ENCODE measurements at places on chromosomes 12 and 14. TPM values are rescaled to one million over a fixed set of nuclear protein-coding genes. Genes with fewer than 3 reads are reported as not detected.

DNA sequence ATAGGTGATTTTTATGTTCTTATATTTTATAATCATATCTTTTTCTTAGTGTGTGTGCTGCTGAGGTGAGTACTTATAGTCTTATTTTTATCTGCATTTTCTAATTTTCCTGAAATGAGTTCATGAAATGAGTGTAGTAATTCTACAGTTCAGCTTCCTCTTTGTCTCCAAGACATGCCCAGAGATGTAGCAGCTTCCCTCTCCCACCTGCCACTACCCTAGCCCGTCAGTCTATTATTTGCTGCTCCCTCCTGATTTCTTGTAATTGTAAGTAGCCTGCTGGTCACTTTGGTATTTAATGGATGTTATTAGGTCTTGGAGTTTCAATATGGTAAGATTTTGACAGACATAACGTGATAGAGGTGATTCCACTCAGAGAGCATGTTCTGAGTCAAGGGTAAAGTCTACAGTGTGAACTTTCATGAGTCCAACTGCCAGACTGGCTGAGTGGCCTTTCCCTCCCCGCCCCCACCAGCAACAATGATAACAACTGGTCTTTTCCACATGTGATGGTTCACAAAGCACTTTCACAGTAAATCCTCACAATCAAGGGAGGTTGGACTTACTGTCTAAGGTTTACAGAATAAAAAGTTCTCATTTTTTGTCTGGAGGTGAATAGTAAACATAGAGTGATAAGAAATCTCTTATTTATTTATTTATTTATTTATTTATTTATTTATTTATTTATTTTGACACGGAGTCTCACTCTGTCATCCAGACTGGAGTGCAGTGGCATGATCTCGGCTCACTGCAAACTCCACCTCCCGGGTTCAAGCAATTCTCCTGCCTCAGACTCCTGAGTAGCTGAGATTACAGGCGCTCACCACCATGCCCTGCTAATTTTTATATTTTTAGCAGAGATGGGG lies 4.2 kb upstream of the RIPK3 start:
- no peak for DNase-seq

DNA sequence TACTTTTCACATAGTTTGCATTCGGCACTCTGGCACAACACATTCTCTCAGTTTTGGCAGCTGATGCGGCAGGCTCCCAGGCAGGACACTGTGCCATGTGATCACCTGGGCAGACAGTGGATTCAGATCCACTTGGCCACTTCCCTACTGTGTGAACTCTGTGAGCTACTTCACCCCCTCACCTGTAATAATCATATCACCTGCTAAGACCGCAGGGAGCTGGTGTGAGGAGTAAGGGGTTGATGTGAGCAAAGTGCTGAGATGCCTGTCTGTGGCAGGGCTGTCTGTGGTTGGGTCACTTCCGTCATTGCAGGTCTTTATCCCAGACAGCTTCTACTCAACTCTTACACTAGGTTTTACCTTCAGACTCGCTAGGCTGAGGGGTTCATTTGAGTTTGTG lies 50.4 kb upstream of the AMN start:
- no peak for DNase-seq

DNA sequence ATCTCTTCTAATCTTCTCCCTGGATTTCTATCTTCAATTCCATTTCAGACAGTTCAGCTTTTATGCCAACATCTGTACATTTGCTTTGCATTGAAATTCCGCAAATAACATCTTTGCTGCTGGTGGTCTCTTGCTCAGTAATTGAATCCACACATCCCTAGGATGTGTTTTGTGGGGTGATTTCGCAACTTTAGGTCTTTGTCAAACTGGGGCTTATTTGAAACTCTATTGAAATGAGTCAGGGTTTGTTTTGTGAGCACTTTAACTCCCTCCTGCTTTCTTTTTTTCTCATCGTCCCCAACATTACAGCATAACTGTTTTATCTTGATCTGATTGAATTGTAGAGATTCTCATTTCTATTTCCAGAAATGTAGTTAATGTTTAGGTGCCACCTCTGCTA lies 404.3 kb downstream of the NPAS3 start:
- no peak for DNase-seq

FOXG1 gene
- polyA plus RNA-seq = 0.04 TPM

P2RX2 gene
- 1.8 TPM for polyA plus RNA-seq

OR4K17 gene
- polyA plus RNA-seq = 0.03 TPM

PROX2 gene
- polyA plus RNA-seq = 0.37 TPM

WDR20 gene
- polyA plus RNA-seq = 32.5 TPM
